Smooth muscle cell of trachea (primary cell): ENCODE measurements at places on chromosomes 7 and 10. TPM values are rescaled to one million over a fixed set of nuclear protein-coding genes. Genes with fewer than 3 reads are reported as not detected.

The RFC2 gene
- 10.4 and 27.1 TPM in 2 replicates for total RNA-seq

The MSMB gene
- not detected in 2 replicates for total RNA-seq

The TUBAL3 gene
- not detected in 2 replicates for total RNA-seq

The TMEM130 gene
- total RNA-seq = 0.44 and 1.7 TPM in 2 replicates

The CALN1 gene
- not detected in 2 replicates for total RNA-seq
